ENCODE measurements at places on chromosomes 5 and 9.

GRCh38 chr5:135388860-135389435 is 10.1 kb downstream of the MACROH2A1 start:
- no peak for DNase-seq

DNA sequence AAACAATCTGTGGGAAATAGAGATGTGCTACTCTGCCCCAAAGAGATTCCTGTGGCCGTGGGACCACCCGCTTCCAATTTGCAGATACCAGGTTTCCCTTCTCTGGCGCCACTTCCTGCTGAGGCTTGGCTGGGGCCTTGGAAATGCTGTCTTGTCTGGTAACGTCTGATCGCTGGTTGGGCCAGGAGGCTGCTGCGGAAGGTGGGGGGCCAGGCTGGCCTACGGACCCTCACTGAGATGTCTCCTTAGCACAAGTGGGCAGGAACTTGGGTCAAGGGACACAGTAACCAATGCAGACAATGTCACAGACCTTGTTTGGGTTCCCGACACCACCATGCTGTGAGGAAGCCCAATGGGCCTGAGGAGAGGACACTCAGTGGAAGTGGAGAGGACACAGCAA is 31.7 kb upstream of the IRX4 start:
- DNase-seq: no peak

GRCh38 chr5:179186801-179187200 is 126.6 kb downstream of the ZNF354C start:
- no peak for DNase-seq

DNA sequence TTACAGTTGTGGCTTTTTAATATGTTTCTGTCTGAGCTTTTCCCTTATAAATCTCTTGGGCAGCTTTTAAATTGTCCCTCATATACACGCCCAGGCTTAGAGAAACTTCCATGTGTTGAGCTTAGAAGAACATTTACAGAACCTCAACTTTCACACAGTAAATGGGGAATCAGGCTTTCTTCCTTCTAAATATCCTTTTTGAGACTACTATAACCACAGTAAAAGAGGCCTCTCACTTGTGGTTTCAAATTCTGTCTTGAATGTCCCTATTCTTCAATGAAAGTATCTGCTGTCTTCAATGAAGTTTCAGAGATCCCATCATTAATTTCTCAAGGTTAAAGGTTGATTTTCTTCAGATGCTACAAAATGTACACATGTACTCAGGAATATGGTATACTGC is 588.6 kb upstream of the DMAC1 start:
- DNase-seq: no peak

DNA sequence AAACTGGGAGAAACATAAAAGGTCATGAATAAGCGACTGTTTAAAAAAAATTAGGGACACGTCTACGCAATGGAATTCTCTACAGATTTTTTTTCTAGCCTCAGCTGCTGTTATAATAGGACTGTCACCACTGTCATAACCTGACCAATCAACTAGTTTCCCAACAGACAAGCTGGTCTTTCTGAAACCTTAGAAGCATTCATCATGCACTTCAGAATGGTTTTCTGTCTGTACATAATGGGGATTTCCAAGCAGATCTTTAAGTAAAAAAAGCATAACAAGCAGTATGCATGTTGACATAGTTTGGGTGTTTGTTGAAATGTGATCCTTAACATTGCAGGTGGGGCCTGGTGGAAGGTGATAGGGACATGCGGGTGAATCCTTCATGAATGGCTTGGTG is 58.3 kb upstream of the SEMA6A start:
- no peak for DNase-seq

- DNase-seq: no peak
These were observed 268.1 kb downstream of the EFNA5 start for GRCh38 chr5:107402434-107403227.

- peak; percentile 49 for DNase-seq
These were observed 1.3 kb upstream of the ITGA2 start for GRCh38 chr5:52987711-52988331.

- peak; percentile 97 for DNase-seq
These were observed 117.2 kb upstream of the TBCA start for GRCh38 chr5:77893225-77893860.

GRCh38 chr5:79814699-79815098 is 125.1 kb downstream of the CMYA5 start:
- DNase-seq: no peak

GRCh38 chr9:126692041-126692758 is 78.5 kb downstream of the LMX1B start:
- no peak for DNase-seq

- DNase-seq: no peak
These were observed 225.5 kb downstream of the PTPRD start for GRCh38 chr9:10387282-10387681.

- no peak for DNase-seq
These were observed 12.5 kb downstream of the LHX2 start for GRCh38 chr9:124024107-124024506.

DNA sequence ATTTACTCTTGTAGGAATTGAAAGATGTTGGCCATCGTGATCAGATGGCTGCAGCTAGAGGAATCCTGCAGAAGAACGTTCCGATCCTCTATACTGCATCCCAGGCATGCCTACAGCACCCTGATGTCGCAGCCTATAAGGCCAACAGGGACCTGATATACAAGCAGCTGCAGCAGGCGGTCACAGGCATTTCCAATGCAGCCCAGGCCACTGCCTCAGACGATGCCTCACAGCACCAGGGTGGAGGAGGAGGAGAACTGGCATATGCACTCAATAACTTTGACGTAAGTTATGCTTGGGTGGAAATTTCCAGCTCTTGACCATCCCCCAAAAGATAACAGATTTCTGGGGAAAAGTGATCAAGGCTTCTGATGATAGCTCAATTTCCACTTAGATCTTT is 50.6 kb downstream of the LRRTM2 start:
- DNase-seq: no peak

DNA sequence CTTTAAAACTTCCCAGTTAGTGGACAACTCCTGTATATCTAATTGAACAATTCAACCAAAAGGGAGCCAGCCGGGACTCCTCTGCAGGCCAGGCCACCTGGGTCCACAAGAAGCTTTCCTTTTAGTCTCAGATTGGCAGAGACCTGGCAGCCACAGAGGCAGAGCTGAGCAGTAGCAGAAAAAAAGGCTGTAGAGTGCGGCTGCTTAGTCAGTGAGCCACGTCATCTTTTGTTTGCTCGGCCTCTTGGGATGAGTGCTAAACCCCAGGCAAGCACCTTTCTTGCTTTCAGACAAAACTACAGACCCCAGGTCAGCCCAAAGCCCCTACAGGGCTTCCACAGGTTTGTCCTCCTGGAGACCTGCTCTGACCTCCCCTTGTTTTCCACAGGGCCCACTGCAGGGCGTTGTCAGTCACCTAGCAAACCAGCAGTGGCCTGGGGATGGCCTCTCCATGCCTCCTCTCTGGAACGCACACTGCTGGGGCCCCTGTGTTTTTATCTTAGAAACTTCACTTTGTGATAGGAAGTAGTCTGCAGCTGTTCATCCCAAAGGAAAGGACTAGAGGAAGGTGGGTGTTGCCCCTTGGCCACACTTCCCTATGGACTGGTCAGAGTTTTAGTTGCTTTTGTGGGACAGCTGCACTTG is 49.9 kb downstream of the SHB start:
- peak; percentile 79 for DNase-seq

GRCh38 chr5:134411228-134411545 is 494 bp downstream of the CDKN2AIPNL start:
- no peak for DNase-seq

DNA sequence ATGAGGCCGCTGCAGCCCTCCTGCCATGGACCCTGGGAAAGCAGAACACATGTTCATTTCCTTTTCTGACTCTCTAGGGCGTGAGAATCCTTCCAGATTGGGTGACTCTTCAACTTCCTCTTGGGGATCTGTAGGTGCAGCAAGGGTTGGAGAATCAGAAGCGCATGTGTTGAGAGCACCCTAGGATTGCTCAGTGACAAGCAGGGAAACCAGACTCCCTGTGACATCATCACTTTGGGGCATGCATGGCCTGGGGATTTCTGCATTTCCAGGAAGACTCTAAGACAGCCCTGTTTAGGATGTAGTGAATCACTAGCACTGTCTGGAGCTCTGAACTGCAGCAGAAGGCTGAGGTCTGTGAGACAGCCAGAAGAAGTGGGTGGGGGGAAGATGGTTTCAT is 15.1 kb upstream of the LCP2 start:
- peak; percentile 64 for DNase-seq

- DNase-seq: peak; percentile 55
These were observed 42.4 kb upstream of the TMC1 start for GRCh38 chr9:72478966-72479365.

GRCh38 chr9:127599550-127599891 is 12.6 kb upstream of the STXBP1 start:
- no peak for DNase-seq

DNA sequence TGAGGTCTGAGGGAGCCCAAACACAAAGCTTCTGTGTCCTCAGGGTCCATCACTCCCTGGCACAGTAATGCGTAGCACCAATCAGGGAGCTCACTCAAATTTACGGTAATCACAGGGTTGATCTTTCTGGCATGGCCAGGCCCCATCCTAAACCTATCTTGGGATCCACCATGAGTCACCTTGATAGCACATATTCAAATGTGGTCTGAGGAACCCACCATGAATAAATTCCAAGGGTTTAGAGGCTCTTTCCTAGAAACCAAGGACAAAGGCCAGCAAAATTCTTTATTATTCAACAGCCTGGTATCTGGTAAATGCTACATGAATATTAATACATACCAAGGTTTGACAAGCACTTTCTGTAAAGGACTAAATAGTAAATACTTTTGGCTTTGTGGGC is 254.5 kb downstream of the TLR4 start:
- DNase-seq: no peak

- DNase-seq: no peak
These were observed 1428.6 kb downstream of the MAT2B start for GRCh38 chr5:164934039-164934438.

DNA sequence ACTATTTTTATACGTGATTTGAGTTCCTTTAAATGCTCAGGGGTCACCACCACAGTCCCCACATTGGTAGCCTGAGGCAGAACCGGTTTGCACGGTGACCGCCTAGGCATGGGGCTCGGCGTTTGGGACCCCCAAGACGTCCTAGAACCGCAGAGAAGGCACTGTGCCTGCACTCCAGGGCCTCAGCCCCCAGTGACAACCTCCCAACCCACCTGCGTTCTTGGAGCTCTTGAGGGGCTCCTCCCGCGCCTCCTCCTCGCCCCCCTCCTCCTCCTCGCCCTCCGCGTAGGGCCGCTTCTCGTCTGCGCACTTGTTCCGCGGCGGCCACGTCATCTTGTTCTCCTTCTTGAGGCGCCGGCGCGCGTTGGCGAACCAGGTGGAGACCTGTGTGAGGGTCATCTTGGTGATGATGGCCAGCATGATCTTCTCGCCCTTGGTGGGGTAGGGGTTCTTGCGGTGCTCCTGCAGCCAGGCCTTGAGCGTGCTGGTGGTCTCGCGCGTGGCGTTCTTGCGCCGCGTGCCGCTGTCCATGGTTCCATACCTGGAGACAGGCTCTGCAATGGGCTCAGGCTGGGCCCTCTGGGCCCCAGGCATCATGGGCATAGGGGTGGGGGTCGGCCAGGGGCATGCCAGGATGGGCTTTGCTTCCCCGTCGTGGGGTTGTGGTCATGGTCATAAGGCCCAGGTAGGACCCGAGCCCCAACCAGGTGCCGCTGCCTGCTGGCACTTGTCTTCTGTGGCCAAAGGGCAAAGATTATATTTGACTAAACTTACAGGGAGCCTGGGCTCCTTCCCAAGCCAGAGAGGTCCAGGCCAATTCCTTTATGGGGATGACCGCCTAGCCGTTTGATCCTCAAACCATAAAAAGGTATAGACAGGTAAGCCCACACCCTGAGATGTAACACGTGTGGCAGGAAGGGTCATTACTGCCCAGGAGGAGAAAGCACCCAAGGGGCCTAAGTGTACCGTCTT is 3.1 kb downstream of the IRX4 start:
- DNase-seq: no peak

GRCh38 chr5:15496886-15497285 is 3.1 kb upstream of the FBXL7 start:
- no peak for DNase-seq

- DNase-seq: peak; percentile 57
These were observed at the start of gene RNF224 for GRCh38 chr9:137227054-137227852. Gene RNF224, plus strand, starts transcription at chr9:137227502. Its CDS starts 834 bp downstream, at chr9:137228336.

- peak; percentile 59 for DNase-seq
These were observed 13.3 kb downstream of the MPDZ start for GRCh38 chr9:13266167-13266566.

GRCh38 chr9:112384690-112385089 is 4.8 kb downstream of the HSDL2 start:
- no peak for DNase-seq

GRCh38 chr5:117455236-117456233 is 880.9 kb upstream of the SEMA6A start:
- DNase-seq: no peak

DNA sequence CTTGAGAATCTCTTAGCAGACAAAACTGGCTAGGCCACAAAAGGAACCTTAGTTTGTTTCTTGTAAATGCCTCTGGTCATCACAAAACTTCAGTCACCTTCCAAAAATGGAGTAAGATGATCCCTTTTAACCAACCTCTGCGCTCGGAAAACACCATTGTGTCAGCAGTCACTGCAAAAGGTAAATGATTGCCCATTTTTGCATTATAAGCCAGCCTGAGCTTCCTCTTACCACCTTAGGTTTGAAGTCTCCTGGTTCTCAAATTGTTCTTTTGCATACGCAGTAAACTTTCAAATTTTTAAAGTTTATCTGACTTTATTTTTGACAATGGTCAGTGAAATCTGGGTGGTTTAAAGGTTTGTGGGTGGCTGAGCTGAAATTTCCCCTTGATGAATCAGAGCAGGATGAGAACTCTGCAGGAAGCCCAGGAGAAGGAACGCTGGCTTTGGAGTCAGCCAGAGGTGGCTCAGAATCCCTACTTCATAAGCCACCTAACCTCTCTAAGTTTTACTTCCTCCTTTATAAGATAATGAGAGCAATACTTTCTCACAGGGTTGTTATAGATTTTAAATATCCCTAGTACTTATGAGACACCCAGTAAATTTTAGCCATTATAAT is 131.4 kb downstream of the MED10 start:
- DNase-seq: no peak

GRCh38 chr9:113186137-113186755 is 34.8 kb downstream of the FKBP15 start:
- no peak for DNase-seq

DNA sequence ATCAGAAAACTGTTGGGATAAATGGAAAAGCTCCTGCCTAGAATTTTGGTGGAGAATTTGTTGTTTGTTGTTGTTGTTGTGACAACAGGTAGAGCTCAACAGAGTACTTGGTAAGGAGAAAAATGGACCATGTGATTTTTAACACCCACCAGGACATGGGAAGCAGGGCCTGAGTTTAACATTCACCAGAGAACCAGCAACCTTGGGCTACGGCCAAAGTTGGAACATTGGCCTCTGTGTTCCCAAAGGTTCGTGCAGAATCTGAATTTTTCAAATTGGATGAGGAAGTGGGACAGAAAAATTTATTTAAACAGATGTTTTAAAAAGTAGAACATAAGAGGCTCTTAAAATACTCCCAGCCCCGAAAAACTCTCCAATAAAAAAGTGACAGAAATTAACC is 127.0 kb downstream of the GNA14 start:
- DNase-seq: no peak

DNA sequence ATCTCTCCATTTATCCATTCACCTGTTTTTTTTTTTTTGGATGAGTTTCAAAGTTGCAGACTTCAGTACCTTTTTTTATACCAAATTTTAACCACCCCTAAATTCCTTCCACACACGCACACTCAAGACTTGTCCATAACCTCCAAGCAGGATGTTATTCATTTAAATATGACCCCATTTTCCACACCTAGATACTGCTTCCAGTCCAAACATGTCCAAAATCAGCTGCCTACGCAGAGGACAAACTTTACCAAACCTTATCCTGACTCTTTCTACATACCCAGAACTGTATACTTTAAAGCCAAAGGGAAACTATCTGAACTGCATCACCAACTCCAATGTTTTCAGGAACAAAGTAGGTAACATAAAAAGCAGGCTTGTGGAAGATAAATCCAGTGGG is 36.0 kb upstream of the FYB1 start:
- DNase-seq: no peak

All from fibroblast of skin of right quadriceps (primary cell).